ENCODE measurements at places on chromosomes 16 and 17. TPM values are rescaled to one million over a fixed set of nuclear protein-coding genes. Genes with fewer than 3 reads are reported as not detected.
A peak's percentile ranks its signal among the peaks of the same experiment; 100 is the strongest.

GRCh38 chr16:82178352-82178751 lies 8.3 kb upstream of the MPHOSPH6 start:
- DNase-seq: no peak

CCL16 gene
- not detected for total RNA-seq

DNA sequence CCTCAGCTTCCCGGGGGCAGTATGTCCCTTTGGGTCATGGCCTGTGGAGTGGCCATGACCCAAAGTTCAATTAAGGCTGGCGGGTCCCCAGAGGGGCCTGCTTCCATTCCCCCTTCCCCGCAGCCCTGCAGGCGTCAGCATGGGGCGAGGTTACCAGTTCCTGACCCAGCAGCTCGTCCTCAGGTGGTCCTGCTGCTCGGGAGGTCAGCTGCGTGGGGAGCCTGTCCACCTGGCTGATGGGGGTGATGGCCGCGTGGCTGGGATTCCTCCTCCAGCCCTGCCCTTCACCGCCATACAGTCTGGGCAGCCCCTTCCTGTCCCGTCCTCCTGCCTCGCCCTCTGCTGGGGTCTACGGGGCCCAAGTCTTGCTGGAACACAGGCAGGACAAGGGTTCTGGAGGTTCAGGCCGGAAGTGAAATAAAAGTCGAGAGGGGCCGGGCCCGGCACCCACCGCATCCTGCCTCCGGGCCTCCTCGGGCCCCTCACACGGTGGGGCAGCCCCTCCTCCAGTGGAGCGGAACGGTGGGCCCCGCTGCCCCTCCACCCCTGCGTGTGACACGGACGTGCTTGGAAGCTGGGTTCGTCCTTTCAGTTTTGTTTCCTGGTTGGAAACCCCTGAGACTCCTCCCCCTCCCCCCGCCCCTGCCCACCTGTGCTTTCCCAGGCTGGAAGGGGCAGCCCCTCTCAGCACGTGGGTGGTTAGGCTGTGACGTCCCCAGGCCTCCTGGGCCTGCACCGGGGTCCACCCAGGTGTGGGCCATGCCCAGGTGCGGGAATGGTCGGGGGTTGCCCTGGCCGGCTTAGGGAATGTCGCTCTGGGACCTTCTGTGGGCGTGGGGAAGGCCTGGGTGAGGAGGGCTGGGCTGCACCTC lies 6.8 kb downstream of the UBALD2 start:
- DNase-seq: no peak

DNA sequence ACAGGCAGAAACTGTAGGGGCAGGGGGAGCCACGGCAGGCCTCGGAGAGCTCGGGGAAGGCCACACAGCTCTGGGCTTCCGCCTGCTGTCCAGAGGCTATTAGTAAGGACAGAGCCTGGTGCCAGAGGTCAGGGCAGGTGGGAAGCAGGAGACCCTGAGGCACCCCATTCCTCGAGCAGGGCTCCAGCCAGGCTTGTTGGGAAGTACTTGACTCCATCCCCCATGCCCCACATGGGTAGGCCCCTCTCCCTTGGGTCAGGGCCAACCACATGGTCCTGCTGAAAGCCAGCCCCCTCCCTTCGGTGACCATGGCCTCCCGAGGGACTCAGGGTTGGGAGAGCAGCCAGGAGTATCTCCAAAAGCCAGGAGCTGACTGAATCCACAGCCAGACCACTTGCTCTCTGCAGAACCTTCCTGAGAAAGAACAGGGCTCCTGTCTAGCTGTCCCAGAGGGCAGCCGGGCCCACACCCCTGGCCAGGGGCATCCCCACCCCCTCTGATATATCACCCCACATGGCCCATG lies 17.4 kb upstream of the MPRIP start:
- no peak for DNase-seq

WFIKKN2 gene
- not detected for total RNA-seq

CCL7 gene
- not detected for total RNA-seq

GRCh38 chr17:28746611-28747050 lies 2.8 kb downstream of the TRAF4 start:
- DNase-seq: no peak

DNA sequence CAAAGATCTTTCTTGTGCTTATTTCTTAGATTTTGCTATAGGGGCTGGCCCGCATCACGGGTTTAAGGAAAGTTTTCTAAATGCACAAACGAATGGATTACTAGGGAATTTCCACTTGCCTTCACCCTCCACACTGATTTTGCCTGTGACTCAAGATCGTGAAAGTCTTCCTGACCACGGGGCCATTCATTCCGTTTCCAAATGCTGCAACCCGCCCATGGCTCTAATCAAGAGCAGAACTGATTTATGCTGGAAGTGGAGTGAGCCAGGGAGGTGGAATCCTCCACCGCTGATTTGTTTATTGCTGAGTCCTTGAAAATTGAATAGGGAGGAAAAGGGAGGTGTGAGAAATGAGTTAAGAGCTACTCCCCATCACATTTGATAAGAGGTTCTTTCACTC lies 52.4 kb downstream of the CA10 start:
- DNase-seq: no peak

DNA sequence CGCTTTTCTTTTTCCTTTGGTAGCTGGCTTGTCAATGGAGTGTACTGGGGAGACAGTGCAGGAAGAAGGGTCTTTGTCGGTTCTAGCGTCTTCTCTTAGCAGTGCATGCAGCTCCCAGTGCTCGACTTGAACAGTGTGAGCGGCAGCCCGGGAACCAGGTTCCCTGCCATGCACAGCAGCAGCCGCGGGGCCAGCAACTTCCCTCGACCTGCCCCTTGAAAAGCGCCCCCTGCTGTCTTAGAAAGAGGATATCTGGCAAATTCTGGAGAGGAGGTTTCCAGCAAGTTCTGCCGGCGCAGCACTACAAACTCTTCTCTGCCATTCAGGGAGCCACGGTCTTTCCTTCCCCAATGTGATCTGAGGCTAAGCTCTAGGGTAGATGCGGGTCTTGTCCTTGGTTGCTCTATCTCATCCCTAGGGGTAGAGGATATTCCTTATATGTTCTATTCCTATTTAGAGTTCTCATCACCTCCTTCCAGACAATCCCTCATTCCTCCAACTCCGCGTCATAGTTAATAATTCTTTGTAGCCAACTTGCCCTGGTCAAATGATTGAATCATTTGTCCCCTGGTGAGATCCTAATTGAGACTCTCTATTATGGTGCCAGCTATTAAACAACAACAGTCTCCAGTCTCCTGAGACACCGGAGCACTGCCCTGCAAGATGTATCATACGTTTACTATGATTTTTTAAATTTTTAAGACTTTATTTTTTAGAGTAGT lies 451.3 kb downstream of the PMP22 start:
- DNase-seq: no peak

DNA sequence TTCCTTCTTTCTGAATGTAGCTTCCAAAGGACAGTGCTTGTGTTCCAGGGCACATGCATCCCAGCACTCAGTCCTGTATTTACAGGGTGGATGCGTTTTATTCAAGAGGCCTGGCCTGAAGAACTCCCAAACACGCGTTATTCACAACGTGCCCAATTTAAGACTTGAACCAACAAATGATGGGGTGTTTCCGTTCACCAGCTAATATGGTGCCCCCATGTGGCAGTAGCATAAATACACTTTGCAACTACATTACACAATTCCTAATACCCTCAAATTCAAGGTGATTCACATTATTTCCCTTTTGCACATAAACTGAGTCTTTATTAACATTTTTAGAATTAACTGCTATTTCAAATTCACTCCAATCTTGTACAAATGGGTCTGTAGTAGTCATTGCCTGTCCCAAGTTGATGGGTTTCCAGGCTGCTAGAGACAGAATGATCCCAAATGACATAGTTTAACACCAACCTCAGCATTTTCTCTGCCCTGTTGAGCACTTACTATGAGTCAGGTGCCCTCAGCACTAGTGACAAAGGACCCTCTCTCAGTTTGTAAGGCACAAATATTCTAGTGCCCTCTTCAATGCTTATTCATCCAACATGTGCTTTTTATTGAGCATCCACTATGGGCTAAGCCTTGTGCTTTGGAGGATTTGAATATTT lies 26.9 kb downstream of the HSD17B2 start:
- peak; percentile 14 for DNase-seq

DNA sequence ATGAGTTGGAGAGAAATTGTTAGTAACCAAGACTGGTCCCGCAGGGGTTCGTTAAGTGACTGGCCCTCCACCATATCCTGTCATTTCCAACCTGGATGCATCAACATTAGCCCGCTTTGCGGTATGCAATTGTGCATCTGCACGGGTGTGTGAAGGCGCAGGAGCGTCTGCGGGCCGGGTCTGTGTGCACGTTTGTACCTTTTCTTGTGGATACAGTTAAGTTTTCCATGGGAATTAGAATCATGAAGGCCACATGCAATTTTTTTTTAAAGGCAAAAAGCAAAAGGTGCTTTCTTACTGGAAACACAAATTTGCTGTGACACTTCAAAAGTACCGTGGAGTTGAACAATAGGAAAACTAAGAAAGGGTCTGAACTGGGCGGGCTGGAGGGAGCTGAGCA lies 355.4 kb upstream of the ZFHX3 start:
- no peak for DNase-seq

GRCh38 chr17:8499614-8500013 lies 63.9 kb downstream of the NDEL1 start:
- no peak for DNase-seq

- DNase-seq: no peak
Observed at GRCh38 chr16:84884596-84885341, 65.0 kb downstream of the CRISPLD2 start.

DNA sequence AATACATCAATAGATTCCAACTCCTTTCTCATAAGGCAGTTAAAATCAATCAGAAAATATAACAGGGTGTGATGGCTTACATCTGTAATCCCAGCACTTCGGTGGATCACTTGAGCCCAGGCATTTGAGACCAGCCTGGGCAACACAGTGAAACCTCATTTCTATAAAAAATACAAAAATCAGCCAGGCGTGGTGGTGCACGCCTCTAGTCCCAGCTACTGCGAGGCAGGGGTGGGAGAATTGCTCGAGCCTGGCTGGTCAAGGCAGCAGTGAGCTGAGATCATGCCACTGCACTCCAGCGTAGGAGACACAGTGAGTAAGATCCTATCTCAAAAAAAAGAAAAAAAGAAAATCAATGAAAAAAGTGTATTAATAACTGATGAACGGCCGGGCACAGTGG lies 258.6 kb downstream of the NTN1 start:
- no peak for DNase-seq

GRCh38 chr17:39903158-39903884 lies 15.1 kb downstream of the GSDMB start:
- DNase-seq: no peak

- DNase-seq: peak; percentile 56
Observed at GRCh38 chr17:10600571-10600970, 51.1 kb upstream of the MYH2 start.

DNA sequence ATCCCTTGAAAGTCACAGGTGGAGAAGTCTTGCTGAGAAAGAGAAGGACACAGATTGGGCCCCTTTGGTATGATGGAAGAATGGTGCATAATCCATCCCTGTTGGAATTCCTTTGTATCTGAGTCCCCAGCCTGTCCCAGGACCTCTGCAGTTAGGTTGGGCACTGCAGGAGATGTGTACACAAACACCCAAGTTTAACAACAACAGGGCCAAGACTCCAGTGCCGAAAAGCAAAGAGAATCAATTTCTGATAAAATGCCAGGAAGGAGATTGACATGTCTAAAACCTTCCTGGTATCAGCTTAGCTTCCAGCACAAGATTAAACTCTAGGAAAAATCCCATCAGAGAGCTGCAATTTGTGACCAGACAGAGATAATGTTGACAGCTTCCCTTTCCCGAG lies 32.9 kb downstream of the KATNIP start:
- DNase-seq: no peak

DNA sequence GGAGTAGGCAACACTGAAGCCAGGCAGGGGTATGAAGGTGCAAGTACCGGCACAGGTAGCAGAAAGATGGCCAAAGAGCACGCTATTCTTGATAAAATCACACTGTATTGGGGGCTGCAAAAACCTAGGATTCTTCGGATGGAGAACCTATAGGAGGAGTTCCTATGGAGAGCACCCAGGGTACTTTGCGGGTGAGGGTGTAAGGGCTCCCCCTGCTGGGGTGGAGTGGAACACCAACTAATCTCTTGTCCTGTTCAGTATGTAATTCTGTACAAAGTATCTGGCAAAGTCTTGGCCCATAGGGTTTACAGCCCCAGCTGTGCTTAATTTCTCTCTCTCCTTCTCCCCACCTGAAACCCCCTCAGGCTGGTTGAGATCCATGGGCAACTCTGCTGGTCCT lies 393.1 kb upstream of the ASIC2 start:
- peak; percentile 21 for DNase-seq

Measured in HT1080 (cell line).